ENCODE measurements at places on chromosomes 7 and 10. TPM values are rescaled to one million over a fixed set of nuclear protein-coding genes. Genes with fewer than 3 reads are reported as not detected.

DNA sequence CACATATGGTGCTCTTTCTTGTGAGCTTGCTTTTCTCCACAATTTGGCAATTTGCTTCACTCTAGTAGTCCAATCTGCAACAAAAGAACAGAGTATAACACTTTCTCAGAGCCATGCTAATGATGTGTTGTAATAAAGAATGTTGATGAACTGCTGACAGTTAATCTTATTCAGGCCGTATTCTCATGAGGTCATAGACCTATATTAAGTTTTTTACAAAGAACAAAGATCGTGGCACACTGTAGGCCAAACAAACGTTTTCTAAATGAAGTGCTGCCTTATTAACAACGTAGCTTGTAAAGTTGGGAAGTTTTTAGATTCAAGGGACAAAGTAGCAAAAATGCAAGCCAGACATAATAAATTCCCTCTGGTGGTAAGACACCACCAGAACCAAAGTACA, 160.1 kb downstream of the GALNT11 start:
- DNase-seq: no peak

DNA sequence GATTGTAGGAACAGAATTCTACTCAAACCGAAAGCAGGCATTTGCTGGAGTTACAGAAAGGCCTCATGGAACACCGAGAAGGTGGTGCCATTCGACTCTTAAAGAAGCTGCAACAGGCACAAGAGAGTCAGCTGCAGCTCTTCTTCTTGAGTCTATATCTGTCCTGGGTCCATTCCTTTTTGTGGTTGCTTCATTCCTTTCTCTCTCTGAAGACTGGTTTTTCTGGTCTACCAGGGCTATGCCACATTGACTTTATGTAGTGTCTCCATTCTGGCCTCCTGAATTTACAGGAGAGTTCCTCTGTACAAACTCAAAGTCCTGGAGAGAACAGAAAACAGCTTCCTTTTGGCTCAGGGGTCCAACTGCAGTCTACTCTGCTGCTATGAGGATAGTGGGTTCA, 132.8 kb downstream of the CFTR start:
- DNase-seq: no peak

ATXN7L1 gene
- total RNA-seq: 4.9 TPM

TMEM229A gene
- total RNA-seq: not detected

ACTR1A gene
- 78.5 TPM for total RNA-seq

Measured in NCI-H460 (cell line).